ENCODE measurements at places on chromosomes 7 and 10.

- no peak for DNase-seq
Measured at GRCh38 chr10:78597796-78598555, 470.8 kb upstream of the ZMIZ1 start.

GRCh38 chr7:91407942-91408341, 143.7 kb downstream of the FZD1 start:
- DNase-seq: no peak

GRCh38 chr10:126933116-126933515, 27.9 kb downstream of the DOCK1 start:
- no peak for DNase-seq

DNA sequence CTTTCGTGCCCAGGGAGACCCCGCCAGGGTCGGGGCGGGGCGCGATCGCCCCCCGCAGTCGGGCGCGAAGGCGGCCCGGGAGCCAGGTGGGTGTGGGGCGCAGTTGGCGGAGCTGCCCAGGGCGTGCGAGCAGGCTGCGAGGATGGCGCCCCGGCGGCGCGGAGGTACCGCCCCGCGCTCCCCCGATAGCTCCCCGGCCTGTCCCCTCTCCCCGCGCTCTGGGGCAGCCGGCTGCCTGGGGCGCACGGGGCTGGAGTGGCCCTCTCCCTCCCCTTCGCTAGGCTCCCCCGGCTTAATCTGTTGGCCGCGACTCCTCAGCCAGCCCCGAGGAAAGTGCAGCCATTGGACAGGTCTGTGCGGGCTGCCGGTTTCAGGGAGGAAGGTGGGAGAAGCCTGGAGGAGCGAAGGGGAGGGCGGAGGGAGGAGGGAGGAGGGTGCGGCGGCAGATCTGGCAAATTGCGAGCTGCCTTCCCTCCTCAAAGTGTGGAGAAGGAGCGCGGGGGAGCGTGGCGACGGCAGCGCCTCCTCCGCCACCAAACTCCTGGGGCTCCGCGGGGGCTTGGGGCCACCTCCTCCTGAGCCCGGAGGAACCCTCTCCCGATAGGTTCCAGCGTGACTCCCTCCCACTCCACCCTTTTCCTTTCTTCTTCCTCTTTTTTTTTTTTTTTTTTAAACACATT, 361 bp upstream of the PLXDC2 start:
- DNase-seq: no peak

DNA sequence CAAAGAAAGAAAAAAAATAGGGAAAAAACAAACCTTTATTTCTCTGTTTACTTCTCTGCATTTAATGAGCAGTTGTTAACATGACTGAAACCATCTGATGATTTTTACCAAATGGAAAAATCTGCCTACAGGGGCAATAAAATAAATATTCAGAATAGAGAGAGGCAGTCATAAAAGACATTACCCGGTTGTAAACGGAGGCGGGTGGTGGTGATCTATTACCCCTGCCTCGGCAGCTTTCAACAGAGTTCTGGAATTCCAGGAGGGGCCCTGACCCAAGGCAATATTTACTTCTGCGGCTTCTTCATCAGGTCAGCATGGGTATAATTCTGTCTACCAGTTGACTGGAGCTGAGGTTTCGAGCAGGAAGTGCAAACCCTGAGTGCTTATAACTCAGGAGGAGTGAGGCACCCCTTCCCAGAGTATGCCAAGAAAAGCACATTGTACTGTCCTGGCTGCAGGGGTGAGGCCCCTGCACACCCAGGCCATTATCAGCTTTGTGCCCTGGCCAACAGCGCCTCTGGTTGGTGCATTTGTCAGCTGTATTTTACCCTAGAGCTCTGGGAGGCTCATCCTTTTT, 8.2 kb upstream of the CXCL12 start:
- no peak for DNase-seq

DNA sequence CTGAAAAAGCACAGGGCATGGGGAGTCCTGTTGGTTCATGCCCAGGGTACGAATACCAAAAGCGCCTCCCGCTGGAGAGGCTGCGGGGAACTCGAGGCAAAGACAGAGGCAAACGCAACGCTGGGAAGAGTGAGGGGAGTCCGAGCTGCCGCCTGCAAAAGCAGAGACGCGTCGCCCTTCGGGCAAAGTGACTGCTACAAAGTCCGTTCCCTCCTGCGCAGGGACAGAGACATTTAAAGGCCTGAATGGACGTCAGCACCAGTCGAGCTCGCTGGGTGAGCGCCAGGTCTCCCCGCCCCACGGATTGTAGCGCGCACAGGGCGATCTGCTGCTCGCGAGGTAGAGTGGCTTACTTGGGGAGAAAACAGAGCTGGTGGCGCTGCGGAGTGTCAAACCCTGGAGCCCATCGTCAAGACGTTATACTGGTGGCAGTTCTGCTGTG, 732.8 kb downstream of the ZWINT start:
- no peak for DNase-seq

DNA sequence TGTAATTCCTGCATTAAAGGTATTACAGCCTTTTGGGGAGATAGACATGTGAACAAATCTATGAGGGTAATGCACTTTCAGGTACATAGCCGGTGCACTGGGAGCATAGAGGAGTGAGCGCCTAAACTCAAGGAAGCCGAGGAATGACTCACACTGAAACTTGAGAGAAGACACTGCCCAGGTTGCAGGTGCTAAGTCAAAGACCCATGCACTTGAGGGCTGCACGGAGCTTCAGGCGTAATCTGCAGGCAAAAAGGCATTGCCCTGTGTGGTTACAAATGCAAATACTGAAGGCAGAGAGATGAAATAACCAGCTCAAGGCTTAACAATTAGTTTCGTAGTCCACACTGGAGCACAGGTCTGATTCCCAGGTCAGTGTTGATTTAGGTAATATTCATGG, 51.0 kb upstream of the OSBPL3 start:
- no peak for DNase-seq

DNA sequence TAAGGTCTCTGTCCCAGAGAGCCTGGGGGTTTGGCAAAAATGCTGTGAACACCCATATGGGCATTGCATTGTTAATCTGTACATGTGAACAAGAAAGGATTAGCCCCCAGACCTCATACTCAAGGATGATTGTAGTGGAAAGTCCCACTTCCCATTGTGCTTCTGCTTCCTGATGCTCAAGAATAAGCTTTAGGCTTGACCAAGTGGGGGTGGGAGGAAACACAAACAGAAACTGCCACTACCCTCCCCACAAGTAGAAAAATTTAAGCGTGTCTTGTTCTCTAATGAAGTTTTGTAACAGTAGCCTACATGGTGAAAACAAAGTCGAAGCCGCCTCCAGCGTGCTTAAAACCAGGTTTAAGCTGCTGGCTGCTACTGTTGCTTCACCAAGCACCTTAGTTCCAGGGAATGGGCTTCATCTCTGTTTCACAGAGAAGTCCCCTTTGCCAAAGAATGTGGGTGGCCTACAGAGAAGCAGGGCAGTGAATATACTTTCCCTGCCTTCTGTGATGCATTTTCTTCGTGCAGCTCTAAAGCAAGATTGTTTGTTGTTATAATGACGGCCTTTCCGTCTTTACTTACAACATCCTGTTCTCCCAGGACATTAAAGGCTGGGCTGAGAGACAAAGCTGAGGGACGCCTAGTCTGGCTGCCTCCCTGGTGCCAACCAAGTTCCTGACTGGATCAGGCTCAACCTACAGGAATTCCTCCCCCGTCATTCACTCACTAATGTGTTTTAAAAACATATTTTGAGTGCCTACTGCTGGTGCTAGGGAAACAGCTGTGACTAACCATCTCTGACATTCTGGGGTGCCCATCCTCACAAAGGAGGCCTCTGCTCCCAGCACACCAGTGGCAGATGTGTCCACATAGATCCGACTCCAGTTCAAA, 32.1 kb upstream of the CCSER2 start:
- DNase-seq: no peak

DNA sequence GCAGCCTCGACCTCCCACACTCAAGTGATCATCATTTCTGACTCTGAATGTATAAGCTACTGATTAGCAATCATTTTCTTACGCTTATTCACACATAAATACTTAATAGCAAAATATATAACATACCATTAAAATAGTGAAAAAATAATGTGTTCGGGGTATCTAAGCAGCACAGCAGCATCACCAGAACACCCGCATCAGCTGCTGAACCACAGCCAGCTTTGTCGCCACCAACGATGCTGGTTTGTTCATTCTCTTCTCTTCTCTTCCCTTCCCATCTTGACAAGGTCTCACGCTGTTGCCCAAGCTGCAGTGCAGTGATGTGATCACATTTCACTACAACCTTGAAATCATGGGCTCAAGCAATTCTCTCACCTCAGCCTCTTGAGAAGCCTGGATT, 425.1 kb upstream of the LRGUK start:
- no peak for DNase-seq

- DNase-seq: no peak
Measured at GRCh38 chr7:25617214-25617613, 388.9 kb upstream of the NPVF start.

- DNase-seq: peak; percentile 21
Measured at GRCh38 chr10:93554760-93555432, 11.6 kb upstream of the FFAR4 start.

- DNase-seq: no peak
Measured at GRCh38 chr10:110501142-110501937, 3.6 kb downstream of the DUSP5 start.

GRCh38 chr7:96120445-96121225, 201.3 kb downstream of the SLC25A13 start:
- peak; percentile 100 for DNase-seq

DNA sequence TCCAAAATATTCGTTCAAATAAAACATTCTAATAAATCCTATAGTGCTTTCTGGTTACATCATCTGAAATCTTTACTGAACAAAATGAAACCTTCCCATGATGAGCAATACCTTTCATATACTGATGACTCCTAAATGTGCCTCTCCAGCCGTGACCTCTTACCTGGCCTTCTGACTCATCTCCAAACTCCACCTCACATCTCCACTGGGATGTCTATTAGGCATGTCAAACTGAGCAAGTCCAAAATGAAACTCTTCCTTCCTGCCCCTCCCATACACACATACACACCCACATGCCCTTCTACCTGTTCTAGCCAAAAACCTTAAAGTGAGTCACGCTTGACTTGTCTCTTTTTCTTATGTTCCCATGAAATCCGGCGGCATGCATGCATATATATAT, 22.9 kb downstream of the GSAP start:
- DNase-seq: no peak

GRCh38 chr7:80666376-80666775, 27.9 kb downstream of the CD36 start:
- no peak for DNase-seq

GRCh38 chr7:54331311-54331710, 210.9 kb upstream of the VSTM2A start:
- DNase-seq: no peak

GRCh38 chr10:75403939-75404814, 2.6 kb upstream of the ZNF503 start:
- peak; percentile 22 for DNase-seq

DNA sequence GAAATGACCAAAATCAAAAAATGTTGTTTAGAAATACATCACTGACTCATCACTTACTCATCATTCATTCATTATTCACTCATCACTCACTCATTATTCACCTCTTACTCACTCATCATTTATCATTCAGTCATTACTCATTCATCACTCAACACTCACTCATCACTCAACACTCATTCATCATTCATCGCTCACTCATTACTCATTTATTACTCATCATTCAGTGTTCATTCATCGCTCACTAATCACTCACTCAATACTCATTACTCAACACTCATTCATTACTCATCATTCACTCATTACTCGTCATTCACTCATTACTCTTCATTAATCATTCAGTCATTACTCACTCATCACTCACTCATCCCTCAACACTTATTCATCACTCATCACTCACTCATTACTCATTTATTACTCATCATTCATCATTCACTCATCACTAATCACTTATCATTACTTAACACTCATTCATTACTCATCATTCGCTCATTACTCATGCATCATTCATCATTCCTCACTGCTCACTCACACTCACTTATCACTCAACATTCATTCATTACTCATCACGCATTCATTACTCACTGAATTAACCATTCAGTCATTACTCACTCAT, 238.5 kb downstream of the ADARB2 start:
- DNase-seq: no peak

DNA sequence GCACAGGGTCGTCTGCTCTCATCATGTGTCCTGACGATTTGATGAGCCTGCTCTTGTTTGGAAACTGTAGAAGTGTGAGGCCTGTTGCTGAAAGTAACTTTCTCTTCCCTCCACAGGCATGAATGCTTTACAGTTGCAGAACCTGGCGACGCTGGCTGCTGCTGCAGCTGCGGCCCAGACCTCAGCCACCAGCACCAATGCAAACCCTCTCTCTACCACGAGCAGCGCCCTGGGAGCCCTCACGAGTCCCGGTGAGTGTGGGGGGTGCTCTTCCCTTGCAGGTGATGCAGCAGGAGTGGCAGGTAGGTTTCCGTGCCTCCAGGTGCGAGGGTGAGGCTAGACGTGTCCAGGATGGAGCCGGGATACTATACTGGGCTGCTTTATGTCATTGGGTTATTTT, 270.6 kb downstream of the CELF2 start:
- DNase-seq: no peak

DNA sequence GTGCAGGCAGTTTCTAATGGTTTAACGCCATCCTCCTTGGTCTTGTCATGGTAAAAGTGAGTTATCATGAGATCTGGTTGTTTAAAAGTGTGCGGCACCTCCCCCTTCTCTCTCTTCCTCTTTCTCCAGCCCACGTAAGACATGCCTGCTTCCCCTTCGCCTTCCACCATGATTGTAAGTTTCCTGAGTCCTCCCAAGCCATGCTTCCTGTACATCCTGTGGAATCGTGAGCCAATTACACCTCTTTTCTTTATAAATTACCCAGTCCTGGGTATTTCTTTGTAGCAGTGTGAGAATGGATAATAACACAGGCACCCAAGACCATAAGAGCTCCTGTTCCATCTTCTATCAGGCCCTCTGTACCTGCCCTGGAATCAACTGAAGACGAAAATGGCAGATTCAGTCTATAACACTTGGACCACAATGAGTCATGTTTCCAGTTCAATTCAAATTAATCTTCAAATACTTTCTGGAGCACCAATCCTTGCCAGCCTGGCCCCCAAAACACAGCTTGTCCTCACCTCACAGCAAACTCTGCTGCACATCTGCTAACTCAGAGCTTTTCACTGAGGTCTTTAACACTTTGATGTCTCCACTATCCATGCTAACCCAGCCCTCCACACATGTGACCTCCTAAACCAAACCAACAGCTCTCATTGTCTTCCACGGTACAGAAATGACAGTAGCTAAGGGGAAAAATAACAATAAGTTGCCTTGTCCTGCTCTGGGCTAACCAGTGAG, 73.2 kb downstream of the SFMBT2 start:
- no peak for DNase-seq

DNA sequence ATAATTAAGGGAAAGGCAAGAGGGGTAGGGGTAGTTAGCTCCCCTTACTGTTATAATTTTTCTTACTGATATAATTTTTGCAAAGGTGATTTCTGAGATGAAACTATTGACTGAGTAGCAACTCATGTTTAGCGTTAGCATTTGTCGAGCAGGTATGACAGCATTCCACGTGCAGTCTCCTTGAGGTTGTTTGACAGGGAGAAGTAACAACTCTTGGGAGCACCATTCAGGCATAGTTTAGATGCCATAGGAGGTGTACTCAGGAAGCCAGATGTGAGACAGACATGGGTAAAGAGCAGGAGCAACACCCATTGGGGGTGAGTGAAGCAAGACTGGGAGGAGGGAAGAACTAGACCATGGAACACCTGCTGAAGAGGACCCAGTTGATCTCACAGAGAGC, 96.6 kb upstream of the KLF6 start:
- no peak for DNase-seq

- DNase-seq: no peak
Measured at GRCh38 chr7:151590071-151590849, 70.6 kb upstream of the RHEB start.
